ENCODE measurements at places on chromosomes 2 and 18. TPM values are rescaled to one million over a fixed set of nuclear protein-coding genes. Genes with fewer than 3 reads are reported as not detected.

DNA sequence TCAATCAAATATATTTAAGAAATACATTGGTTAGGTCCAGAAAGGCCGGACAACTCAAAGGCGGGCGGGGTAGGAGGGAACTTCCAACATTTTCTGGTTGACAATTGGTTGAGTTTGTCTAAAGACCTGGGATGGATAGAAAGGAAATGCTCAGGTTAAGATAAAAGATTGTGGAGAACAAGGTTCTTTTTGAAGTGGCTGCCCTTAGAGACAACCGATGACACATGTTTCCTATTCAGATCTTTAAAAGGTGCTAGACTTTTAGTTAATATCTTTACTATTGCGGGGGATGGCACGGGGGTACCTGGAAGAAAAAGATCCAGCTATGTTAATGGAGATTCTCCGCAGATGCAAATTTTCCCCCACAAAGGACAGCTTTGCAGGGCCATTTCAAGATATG, 10.0 kb upstream of the AP1S3 start:
- no peaks in the 10 kb centered on the region for H3K4me1 ChIP-seq
- no peak overlapping the region for H3K4me3 ChIP-seq
- no peaks in the 10 kb centered on the region for H3K27me3 ChIP-seq
- DNase-seq: no peak
- no peaks in the 10 kb centered on the region for H3K36me3 ChIP-seq
- H3K27ac ChIP-seq: no peak overlapping the region

- no peaks in the 10 kb centered on the region for H3K36me3 ChIP-seq
- no peak overlapping the region for H3K4me3 ChIP-seq
- DNase-seq: no peak
- no peaks in the 10 kb centered on the region for H3K4me1 ChIP-seq
Observed at GRCh38 chr2:108029496-108029895, 43.2 kb downstream of the SLC5A7 start.

STON1 gene
- polyA plus RNA-seq: 0.12 TPM

- no peak overlapping the region for H3K27ac ChIP-seq
- H3K4me3 ChIP-seq: no peak overlapping the region
- H3K4me1 ChIP-seq: no peaks in the 10 kb centered on the region
- DNase-seq: no peak
- no peaks in the 10 kb centered on the region for H3K27me3 ChIP-seq
- no peaks in the 10 kb centered on the region for H3K36me3 ChIP-seq
Observed at GRCh38 chr2:187826023-187826422, 271.8 kb upstream of the TFPI start.

GRCh38 chr2:143296089-143296488, 166.9 kb downstream of the ARHGAP15 start:
- H3K36me3 ChIP-seq: no peaks in the 10 kb centered on the region
- no peaks in the 10 kb centered on the region for H3K4me1 ChIP-seq
- no peak for DNase-seq
- H3K27ac ChIP-seq: no peak overlapping the region
- no peak overlapping the region for H3K4me3 ChIP-seq

ATRAID gene
- polyA plus RNA-seq: 180 TPM

SLC9A4 gene
- polyA plus RNA-seq: not detected
